ENCODE measurements at places on chromosomes 6 and 20.
A peak's percentile ranks its signal among the peaks of the same experiment; 100 is the strongest.

DNA sequence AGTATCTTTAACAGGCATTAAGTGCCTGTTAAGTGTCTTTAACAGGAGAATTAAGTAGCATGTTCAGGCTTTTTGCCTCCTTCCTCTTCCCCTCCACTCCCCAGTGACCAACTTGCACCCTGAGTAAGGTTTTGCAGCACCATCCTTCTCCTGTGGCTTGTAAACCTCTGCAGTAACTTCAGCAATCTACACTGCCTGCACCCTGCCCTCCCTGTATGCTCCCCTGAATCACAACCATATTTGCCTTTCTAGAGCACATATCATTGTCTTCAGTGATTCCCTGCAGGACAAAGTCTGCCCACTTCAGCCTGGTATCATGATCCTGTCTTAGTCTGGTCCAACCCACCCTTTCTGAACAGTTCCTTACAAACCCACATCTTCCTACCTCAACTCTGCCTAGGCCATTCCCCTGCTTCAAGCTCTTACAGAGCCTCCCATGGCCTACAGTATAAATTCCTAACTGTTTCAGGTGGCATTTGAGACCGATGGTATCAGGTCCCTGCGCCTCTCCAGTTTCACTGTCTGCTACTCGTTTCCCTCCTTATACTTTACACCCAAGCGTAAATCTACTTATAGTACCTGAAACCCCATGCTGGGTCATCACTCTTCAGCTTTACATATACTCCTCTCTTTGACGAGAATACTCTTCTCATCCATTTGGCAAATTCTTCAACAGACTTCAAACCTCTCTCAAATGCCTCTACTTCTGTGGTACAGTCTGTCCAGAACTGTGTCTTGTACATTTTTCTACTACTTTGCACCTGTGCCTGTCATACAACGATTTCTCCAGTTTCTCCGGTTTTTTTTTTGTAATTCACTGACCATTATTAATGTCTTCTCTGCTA lies 69.8 kb downstream of the ZHX3 start:
- DNase-seq: no peak

DNA sequence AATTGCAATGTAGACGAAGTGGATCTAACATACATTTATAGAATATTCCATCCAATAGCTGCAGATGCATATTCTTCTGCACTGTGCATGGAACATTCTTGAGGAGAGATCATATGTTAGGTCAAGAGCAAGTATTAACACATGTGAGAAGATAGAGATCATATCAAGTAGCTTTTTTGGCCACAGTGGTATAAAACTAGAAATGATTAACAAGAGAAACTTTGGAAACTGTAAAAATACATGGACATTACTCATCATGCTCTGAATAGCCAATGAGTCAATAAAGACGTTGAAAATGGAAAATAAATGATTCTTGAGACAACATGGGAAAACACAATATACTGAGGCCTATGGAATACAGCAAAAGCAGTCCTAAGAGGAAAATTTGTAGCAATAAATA lies 94.2 kb downstream of the STXBP5 start:
- no peak for DNase-seq

GRCh38 chr6:31038559-31038958 lies 28.3 kb downstream of the MUC22 start:
- DNase-seq: no peak

DNA sequence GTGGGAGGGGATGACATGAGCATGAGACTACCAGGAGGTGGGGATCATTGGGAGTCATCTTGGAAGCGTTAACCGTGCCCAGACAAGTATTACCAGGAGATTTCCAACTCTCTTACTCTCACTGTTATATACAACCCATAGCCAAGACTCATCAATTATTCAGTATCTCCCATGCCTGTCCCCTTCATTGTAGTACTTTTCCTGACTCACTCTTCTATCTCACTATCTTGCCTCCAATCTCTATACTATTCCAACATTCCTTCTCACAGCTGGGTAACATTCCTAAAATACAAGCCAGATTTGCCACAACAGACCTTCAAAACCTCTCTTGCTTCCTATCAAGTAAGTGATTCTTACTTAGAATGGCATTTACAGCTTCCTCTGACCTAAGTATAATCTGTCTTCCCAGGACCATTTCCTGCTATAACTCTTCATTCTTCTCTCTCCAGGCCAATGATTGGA lies 226.3 kb upstream of the SMLR1 start:
- DNase-seq: peak; percentile 75

GRCh38 chr6:83536034-83536646 lies 23.8 kb downstream of the PRSS35 start:
- DNase-seq: peak; percentile 33

GRCh38 chr20:43921227-43921780 lies 6.7 kb downstream of the TOX2 start:
- no peak for DNase-seq

- peak; percentile 6 for DNase-seq
These were observed 751.0 kb downstream of the CD109 start for GRCh38 chr6:74447013-74447412.

DNA sequence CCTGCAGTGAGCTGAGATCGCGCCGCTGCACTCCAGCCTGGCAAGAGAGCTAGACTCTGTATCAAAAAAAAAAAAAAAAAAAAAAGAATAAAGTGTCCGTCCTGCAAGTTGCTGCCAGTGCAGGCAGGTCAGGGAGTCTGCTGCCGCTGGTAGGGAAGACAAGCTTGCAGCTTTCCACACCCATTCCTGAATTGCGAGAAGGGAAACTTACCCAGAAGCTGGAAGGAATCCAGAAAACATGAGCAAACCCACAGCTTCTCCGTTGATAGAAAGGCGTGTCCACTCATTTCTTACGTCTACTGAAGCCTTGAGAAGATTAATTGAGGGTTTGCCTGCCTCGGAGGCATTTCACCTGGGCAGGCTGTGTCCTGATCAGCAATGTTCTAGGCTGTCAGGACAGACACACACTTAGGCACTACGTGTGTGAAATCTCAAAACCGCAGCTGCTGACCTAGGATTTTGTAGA lies 61.6 kb upstream of the DSP start:
- no peak for DNase-seq

DNA sequence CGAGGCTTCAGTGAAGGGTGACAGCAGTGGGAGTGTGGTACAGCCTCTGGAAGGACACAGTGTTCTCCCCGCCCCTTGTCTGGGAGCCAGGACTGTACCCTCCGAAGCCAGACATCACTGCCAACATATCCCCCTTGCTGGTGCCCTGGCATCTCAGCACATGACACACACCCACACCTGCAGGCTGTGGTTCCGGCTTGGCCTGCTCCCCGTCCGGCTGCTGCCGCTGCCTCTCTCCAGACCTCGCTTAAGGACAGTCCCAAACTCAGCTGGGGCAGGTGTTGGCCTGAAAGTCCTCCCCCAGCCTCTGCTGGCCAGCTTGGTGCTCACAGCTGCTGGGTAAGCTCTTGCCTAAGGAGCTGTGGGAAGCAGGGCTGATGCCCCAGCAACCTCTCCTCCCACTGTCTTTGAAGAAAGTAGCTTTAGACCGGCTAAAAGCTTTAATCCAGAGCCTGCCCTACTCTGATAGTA lies 7.0 kb downstream of the EMILIN3 start:
- no peak for DNase-seq

DNA sequence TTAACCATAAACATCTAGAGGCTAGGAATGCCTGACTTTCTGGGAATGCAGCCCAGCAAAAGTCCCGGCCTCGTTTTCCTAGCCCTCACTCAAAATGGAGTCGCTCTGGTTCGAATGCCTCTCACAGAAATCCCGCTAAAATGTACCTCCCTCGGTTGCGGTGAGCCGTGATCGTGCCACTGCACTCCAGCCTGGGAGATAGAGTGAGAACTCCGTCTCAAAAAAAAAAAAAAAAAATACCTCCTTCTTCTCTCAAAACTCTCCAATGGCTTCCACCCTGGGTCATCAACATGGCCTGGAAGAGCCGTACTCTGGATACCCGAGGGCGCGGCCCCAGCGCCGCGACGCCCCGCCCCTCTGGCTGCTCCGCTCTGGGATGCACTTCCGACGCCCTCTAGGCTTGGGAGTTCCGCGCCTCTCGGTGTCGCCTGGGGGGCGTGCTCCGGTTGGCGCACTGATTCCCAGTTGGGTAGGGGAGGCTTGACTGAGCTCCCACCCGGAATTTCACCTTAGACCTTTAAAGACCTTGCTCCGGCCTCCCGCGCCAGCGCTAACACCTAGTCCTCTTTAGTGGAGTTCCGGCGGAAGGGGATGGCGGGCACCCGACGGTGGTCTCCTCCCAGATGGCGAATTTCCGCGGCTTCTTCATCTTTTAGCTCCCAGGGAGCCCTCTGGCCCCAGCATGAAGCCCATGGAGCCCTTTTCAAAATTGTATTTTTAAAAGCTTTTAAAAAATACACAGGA lies 12.3 kb downstream of the HMGN4 start:
- DNase-seq: no peak

DNA sequence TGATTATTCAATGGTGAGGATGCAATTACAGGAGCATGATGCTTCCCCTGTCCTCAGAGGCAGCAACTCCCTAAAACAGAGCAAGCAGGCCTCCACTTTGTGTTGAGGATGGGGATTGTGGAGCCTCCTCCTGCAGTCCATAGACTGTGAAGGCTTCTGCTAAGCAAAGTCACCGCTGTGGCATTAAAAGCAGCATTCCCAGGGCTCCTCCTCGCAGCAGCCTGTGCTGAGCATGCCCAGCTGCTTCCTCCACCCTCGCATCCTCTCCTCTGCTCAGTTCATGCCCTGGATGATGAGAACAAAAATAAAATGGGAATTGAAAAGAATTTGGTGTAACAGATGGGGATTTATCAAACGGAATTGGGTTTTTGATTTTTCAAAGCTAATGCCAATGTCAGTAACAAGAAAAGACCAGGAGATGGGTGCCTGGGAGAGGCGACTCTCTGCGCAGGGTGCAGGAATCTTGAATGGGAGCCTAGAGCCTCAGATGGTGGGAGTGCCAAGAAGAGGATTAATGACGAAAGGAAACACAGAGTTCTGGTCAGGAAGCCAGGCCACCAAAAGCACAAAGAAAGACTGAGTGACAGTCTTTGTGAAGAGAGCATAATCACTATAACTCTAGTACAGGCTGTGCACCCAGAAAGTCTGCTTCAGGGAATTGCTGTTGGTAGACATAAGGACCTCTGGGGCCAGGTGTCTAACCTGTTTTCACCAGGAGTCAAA lies 347.6 kb downstream of the TPBG start:
- no peak for DNase-seq

GRCh38 chr6:148414836-148415235 lies 72.2 kb downstream of the SASH1 start:
- no peak for DNase-seq

DNA sequence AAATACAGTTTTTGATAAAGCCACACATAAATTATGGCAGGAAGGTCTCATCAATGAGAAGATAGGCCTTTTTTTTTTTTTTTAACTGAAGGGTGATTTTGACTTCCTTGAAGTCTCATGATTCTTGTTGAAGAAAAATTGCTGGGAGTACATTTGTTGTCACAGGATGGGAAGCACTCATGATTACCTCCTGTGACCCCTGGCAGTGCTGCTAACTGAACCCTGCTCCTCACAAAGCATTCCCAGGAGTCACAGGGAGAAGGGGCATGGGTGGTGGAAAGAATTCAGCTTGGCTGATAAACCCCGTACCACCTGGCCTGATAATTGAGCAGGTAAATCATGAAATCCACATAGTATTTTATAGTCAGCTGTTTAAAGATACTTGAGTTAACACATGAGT lies 86.9 kb downstream of the CD109 start:
- DNase-seq: no peak

DNA sequence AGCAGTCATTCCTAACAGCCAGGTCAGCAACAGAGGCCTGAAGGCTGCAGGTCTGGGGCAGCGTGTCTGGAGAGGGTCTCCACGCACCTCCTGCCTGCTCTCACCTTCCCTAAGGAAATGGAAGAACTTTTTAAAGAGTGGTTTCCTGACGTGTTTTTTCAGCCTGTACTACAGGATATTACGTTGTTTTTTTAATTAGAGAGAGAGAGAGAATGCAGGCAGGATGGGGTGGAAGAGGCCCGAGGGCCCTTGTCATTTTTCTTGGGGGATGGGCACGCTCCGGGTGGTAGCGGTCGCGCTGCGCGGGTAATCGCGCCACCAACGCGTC lies 2.1 kb downstream of the DLL1 start:
- DNase-seq: no peak

GRCh38 chr6:131776985-131777384 lies 30.8 kb upstream of the ENPP1 start:
- no peak for DNase-seq

DNA sequence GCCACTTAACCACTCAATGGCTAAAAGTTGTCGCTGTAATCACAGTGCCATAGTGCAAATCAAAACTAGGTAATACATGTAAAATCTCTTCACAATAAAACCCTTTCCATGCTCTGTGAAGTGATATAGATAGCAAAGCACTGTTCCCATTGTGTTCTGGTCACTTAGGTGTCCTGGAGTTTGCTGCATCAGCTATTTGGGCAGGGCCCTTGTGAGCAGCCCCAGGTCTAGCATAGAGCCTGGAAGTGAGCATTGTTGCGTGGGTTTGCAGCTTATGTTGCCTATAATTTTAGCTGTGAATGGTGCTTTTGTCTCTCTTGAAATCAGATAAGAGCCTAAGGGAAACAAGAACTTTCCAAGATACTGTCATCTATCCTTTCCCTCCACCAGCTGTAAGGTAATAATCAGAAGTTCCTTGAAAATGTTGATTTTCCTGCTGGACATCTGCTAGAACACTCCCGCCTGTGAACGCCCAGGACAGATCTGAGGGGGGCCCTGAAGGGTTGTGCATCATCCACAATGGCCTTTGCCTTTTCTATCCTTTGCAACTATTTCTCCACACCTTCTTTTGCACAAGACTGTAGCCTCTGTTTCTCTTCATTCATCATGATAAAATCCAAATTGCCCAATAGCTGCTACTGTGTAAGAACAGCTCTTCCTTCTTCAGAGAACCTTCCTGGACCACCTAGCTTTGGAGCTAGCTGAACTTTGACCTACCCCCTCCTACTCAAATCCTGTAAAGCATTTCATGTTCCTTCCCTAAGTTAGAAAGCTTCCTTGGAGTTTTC lies 57.0 kb downstream of the TNFAIP3 start:
- no peak for DNase-seq

DNA sequence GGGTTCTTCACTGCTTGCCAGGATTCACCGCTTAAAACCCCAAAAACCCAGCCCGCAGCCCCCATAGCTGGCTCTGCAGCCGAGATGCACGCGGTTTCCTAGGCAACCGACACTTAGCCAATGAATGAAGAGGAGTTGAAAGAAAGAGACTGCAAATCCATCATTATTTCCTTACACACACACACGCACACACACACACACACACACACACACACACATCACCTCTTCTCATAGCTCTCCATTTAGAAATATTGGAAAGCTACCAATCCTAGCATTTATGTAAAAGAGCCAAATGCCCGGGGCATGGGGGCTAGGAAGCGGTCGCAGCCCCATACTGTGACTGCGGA lies 3.4 kb upstream of the TUBB2B start:
- no peak for DNase-seq

GRCh38 chr6:70586114-70586513 lies 19.4 kb downstream of the SDHAF4 start:
- DNase-seq: no peak
